ENCODE measurements at places on chromosomes 11 and 22.
A peak's percentile ranks its signal among the peaks of the same experiment; 100 is the strongest.

DNA sequence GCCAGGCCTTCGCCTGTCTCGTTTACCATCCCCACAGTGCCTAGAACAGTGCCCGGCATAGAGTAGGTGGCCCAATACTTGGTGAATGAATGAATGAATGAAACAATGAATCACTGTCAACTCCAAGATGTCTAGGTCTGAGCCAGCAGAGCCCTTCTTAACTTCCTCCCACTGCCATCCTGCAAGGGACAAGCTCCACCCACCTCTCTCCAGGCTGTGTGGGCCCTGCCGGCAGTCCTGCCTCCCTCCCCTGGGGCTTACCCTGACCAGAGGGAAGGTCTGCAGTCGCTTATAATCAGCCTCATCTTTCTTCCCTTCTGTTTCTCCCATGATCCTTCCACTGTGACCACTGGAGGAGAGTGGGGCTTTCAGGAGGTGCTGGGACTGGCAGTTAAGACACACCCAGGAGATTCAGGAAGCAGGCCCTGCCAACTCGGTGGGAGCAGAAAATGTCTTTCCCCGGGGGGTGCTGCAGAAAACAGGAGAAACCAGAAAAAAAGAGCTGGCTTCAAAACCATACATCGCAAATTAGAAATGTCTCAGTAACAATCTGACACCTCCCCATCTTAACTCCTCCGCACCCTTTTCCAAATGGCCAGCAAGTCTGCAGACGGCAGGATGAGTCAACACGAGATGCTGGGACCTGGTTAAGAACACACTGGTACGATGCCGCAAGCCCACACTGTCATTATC is 11.4 kb downstream of the DNAL4 start:
- peaks cover 13% of the 10 kb centered on the region for H3K36me3 ChIP-seq
- H3K4me3 ChIP-seq = no peak overlapping the region
- no peak overlapping the region for H3K27ac ChIP-seq
- H3K27me3 ChIP-seq = no peaks in the 10 kb centered on the region

DNA sequence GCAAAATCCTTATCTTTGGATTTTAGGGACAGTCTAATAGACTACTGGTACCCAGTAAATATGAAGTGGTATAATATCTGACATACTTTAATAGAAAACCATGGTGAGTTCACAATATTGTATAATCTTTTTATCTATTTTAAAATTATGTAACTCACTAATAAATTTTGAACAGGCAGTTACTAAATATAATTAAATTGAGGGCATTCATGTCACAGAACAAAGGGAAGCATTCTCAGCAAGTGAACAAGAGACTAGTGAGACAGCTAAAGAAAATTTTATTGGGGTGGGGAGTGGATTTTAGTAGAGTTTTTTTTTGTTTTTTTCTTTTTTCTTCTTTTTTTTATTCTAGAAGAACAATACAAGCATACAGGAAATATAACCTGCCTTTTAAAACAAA is 55.0 kb downstream of the DNAJC24 start:
- no peak overlapping the region for H3K4me3 ChIP-seq
- no peak overlapping the region for H3K27ac ChIP-seq
- H3K4me1 ChIP-seq = no peaks in the 10 kb centered on the region
- H3K27me3 ChIP-seq = no peaks in the 10 kb centered on the region
- peaks cover 6% of the 10 kb centered on the region for H3K36me3 ChIP-seq

GRCh38 chr11:72629266-72629665 is 45.0 kb downstream of the PDE2A start:
- H3K27me3 ChIP-seq = no peaks in the 10 kb centered on the region
- H3K27ac ChIP-seq = peak overlapping the region; percentile 17
- H3K4me1 ChIP-seq = peaks cover 24% of the 10 kb centered on the region

- H3K27me3 ChIP-seq = no peaks in the 10 kb centered on the region
- no peak for DNase-seq
- no peaks in the 10 kb centered on the region for H3K4me1 ChIP-seq
Observed at GRCh38 chr11:75783416-75784084, 15.0 kb downstream of the DGAT2 start.

DNA sequence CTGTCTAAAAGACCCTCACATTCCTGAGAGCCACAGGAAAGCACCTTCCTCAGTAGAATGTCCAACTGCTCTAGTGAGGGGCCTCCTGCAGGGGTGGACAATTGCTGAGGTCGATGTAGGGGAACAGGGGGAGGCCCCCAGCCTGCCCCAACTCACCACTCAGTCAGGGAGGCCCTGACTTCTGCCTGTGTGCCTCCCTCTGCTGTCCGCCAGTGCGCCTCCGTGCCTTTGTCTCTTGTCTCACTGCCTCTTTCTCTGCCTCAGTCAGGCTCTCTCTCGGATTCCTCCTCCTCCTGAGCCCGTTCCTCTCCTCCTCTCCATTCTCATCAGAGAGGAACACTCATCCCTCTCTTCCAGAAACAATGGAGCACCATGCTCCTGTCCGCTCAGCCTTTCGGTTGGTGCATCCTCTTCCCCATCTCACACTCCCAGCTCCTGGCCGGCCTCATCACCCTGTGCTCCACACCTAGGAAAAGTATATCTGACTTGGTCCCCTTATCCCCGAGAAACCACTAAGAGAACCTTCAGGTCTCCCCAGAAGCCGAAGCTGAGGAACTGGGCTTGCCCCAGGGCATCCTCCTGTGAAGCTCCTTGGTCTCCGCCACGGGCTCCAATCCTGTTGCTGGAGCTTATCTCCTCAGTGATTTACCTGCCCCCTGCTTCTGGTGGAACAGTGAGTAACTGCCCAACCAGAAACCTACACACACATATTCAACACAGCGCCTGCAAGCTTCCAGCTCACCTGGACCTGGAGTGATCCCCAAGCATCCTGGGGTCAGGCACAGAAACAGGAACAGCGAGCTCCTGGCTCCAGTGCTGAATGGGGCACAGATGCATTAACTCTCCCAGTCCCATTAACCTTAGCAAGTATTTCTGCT is 2.3 kb downstream of the B3GAT1 start:
- no peaks in the 10 kb centered on the region for H3K36me3 ChIP-seq
- no peak overlapping the region for H3K4me3 ChIP-seq
- DNase-seq = no peak
- H3K27me3 ChIP-seq = peaks cover 63% of the 10 kb centered on the region
- H3K27ac ChIP-seq = no peak overlapping the region
- peaks cover 7% of the 10 kb centered on the region for H3K4me1 ChIP-seq

DNA sequence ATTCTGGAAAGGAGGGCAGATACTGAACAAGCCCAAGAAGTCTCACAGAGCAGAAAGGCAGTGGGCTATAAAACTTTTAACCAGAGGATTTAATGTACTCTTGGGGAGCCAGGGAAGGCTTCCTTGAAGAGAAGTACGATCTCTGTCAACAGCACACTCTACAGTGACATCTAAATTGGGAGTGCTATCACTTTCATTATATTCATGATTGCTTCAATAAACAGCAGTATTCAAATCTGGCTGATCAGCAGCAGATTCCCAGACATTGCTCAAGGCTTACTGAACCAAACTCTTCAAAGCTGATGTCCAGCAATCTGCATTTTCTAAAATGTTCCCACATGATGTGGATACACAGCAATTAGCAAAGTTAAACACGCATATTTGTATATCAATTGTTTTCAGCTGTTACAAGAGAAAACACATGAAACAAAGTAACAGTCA is 44.2 kb downstream of the SYTL2 start:
- peaks cover 3% of the 10 kb centered on the region for H3K4me1 ChIP-seq
- H3K4me3 ChIP-seq = no peak overlapping the region
- H3K27me3 ChIP-seq = no peaks in the 10 kb centered on the region

DNA sequence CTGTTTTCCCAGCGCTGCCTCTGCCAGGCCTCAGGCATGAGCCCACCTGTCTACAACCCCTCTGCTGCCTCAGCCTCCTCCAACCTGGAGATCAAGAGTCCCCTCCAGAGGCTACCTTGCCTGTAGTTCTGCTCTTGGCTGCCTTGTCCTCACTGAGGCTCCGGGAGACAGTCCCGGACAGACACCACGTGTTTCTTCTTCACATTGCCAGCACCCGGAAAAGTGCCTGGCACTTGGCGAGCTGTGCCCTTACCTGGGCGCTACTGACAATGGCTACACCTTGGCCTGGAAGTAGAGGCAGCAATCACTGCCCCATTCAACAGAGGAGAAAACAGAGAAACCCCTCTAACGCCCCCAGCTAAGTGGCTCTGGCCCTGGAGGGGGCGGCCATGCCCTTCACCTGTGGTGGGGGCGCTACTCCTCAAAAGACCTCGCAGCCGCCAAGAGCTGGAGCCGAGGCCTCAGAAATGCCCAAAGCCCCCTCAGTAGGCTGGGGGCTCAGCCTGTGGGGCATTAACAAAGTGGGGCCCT is 3.0 kb upstream of the NAP1L4 start:
- H3K27me3 ChIP-seq = no peaks in the 10 kb centered on the region
- DNase-seq = no peak
- H3K36me3 ChIP-seq = peaks cover 3% of the 10 kb centered on the region
- H3K27ac ChIP-seq = no peak overlapping the region

GRCh38 chr11:113131036-113131775 is 170.0 kb downstream of the NCAM1 start:
- H3K27me3 ChIP-seq = no peaks in the 10 kb centered on the region
- no peak overlapping the region for H3K4me3 ChIP-seq
- no peaks in the 10 kb centered on the region for H3K4me1 ChIP-seq
- H3K36me3 ChIP-seq = no peaks in the 10 kb centered on the region
- no peak overlapping the region for H3K27ac ChIP-seq

DNA sequence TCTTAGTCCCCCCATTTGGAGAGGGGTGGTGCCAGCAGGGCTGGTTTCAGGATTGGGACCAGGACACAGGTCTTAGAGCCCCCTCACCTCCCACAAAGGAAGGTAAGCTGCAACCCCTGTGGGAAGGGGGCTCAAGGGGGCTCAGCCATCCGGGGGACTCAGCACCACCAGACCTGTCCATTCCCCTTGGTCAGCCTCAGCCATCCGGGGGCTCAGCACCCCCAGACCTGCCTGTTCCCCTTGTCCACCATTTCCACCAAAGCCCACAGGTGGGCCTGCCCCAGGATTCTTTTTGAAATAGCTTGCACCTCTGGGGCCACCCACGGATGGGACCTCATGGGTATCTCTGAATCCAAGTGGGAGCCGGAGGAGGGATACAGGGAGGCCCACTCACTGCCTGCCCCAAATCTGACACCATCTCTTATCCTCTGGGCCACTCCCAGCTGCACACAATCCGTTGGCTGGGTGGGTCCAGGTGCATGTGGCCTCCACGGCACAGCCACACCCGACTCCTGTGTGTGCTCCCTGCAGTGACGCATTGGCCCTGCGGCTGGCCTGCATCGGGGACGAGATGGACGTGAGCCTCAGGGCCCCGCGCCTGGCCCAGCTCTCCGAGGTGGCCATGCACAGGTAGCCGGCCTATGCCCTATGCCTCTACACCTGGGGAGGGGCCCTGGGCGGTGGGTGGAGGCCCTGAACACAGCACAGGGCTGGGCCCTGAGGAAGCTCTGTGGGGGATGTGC is 15.9 kb downstream of the MCAT start:
- peaks cover 9% of the 10 kb centered on the region for H3K4me1 ChIP-seq
- H3K4me3 ChIP-seq = no peak overlapping the region
- no peaks in the 10 kb centered on the region for H3K27me3 ChIP-seq
- DNase-seq = no peak
- H3K36me3 ChIP-seq = peaks cover 3% of the 10 kb centered on the region

DNA sequence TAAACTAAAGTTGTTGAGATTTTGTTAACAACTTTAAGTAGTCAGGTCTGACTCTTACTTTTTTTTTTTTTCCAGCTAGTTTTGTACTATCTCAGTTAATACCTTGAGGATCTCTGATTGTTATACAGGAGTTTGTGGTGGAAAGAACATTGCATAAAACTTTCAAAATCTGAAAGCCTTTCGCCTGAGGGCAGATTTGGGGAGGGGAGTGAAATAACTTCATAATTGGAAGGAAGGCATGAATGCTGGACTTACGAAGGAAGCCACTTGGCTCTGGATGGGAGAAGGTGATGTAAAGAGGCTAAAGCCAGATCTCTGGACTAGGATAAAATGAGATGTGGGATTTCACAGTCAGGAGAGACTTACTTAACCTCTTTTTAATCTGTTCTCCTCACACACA is 18.2 kb upstream of the FAT3 start:
- H3K27me3 ChIP-seq = no peaks in the 10 kb centered on the region
- DNase-seq = no peak
- H3K27ac ChIP-seq = no peak overlapping the region
- no peaks in the 10 kb centered on the region for H3K36me3 ChIP-seq
- H3K4me1 ChIP-seq = no peaks in the 10 kb centered on the region

GRCh38 chr11:116396331-116396730 is 376.5 kb downstream of the BUD13 start:
- no peak for DNase-seq
- no peaks in the 10 kb centered on the region for H3K27me3 ChIP-seq
- H3K27ac ChIP-seq = no peak overlapping the region
- no peak overlapping the region for H3K4me3 ChIP-seq
- H3K36me3 ChIP-seq = no peaks in the 10 kb centered on the region
- no peaks in the 10 kb centered on the region for H3K4me1 ChIP-seq

Data from upper lobe of right lung (tissue), 1 donor.